ENCODE measurements at places on chromosomes 12 and 14.

- no peaks in the 10 kb centered on the region for H3K4me1 ChIP-seq
- DNase-seq: no peak
- no peak overlapping the region for H3K27ac ChIP-seq
- no peaks in the 10 kb centered on the region for H3K36me3 ChIP-seq
- no peaks in the 10 kb centered on the region for H3K27me3 ChIP-seq
- no peak overlapping the region for H3K4me3 ChIP-seq
Observed at GRCh38 chr12:93972411-93973208, 175.8 kb upstream of the PLXNC1 start.

- H3K36me3 ChIP-seq: no peaks in the 10 kb centered on the region
- H3K27ac ChIP-seq: no peak overlapping the region
- H3K4me1 ChIP-seq: no peaks in the 10 kb centered on the region
Observed at GRCh38 chr12:57046947-57047890, 2.7 kb downstream of the MYO1A start.

DNA sequence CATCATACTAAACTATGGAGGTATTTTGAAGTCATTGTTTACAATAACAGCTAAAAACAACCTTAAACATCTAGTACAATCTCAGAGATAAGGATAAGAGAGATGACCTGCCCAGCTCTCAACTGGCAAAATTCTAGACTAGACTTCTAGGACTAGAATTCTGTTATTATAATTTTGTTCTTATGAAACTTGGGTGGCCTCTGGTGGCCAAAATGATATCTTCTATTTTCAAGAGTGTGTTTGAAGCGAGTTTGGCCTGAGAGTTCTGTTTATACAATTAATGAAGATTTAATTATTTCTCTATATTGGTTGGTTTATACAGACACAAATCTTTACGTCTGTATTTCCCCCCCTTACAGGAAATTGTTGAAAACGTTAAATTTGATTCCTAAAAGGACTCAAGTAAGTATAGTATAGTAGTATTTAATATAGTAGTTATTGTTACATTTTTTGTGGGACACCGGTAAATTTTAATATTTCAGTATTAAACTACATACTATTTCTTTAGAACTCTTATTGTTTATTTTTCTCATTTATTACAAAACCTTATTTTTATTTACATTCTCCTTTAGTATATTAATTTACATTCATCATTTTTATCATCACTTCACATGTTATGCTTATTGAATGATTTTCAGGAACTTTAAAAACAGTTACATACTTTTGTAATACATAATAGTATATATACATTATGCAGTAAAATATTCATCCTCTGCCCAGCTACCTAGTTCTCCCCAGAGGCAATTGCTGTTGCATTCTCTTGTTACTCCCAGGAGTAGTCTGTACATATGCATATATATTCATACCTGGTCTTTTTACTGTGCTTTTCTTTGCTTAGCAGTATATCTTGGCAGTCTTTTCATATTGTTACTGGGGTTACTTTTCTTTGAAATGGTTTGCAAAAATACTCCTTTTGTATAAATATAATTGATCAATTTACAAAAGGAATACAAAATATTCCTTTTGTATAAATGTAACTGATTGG is 6.6 kb downstream of the PPHLN1 start:
- H3K4me3 ChIP-seq: no peak overlapping the region
- peaks cover under 1% of the 10 kb centered on the region for H3K4me1 ChIP-seq
- no peaks in the 10 kb centered on the region for H3K36me3 ChIP-seq
- DNase-seq: no peak

GRCh38 chr12:41074473-41074769 is 113.7 kb upstream of the PDZRN4 start:
- H3K36me3 ChIP-seq: no peaks in the 10 kb centered on the region
- H3K27me3 ChIP-seq: no peaks in the 10 kb centered on the region
- H3K4me1 ChIP-seq: no peaks in the 10 kb centered on the region
- H3K4me3 ChIP-seq: no peak overlapping the region
- H3K27ac ChIP-seq: no peak overlapping the region

DNA sequence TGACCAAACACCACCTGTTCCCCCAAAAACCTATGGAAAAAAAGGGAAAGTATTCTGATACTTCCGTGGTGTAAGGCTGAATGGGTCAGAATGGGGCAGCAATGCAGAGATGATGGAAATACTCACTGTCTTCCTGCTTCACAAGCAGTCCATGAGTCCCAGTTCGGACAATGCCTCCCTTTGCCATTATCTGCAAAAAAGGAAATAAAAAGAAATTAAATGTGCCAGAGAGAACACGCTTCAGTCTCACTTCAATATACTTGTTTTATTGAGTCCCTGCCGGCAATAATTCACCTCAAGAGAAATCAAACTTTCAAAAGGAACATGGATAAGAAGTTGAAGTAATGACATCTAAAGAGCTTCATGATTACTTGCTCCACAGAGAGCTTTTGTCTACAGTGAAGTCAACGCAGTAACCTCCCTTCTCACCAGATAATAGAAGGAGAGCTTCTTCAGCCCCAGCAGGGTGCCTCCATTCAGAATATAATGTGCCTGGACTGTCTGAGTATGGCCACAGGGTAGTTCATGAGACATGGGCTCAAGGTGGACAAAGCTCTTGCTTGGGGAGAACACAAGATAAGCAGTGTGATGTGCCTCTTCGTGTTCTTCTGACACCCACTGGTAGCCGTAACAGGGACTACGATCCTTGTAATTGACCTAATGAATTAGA is 14.6 kb downstream of the A2M start:
- peaks cover 7% of the 10 kb centered on the region for H3K36me3 ChIP-seq
- H3K4me3 ChIP-seq: no peak overlapping the region
- DNase-seq: no peak
- no peak overlapping the region for H3K27ac ChIP-seq

DNA sequence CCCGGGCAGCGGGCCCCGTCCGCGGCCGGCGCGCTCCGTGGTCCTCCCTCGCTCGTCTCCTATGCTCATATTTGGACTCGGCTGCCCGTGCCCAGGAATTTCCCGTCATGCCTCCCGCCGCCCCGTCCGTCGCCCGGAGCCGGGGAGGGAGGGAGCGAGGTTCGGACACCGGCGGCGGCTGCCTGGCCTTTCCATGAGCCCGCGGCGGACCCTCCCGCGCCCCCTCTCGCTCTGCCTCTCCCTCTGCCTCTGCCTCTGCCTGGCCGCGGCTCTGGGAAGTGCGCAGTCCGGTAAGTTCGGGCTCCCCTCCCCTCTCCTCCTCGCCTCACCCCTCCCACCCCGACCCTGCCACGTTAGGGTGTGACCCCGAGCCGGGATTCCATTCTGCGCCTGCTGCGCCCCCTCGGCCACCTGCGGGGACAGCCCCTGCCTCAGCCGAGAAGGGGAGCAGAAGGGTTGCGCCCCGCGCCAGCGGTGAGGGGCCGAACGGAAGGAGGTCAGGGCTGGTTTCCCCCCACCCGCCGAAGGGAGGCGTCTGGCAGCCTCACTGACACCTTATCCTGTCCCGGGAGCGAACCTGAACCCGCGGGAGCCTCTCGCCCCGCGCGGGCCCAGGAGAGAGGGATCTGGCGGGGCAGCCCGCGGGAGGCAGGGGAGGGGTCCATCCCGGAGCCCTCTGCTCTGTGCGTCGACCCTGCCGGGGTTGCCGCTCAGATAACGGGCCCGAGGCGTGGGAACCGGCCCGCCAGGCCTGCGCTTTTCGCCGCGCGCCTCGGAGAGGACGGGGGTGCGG is at the start of gene MSRB3:
Gene MSRB3, plus strand, starts transcription at position 108 of the 793 bp plus-strand sequence. CDS start 29,897 bp downstream, outside the sequence.
- no peaks in the 10 kb centered on the region for H3K4me1 ChIP-seq
- no peaks in the 10 kb centered on the region for H3K27me3 ChIP-seq
- DNase-seq: peak; percentile 69
- H3K27ac ChIP-seq: peak within 1 kb of the TSS; percentile 97
- no peaks in the 10 kb centered on the region for H3K36me3 ChIP-seq

DNA sequence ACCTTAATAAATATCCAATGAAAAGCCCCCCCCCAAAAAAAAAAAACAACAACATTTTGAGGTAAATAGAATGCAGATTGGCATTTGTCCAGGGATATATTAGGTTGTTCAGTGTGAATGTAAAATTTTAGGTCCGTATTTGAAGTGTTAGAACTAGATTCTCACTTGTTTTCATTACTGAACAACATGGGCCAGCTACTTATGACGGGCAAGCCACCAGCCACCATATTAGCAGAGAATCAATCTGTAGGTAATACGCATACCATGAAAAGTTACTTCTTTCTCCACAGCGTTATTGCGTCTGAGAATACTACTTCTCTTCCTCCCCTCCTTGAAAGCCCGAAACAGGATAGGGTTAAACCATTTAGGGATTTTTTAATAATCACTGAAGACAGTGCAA is 5.4 kb downstream of the FLRT2 start:
- H3K4me3 ChIP-seq: peak overlapping the region; percentile 62
- no peaks in the 10 kb centered on the region for H3K4me1 ChIP-seq
- DNase-seq: no peak

DNA sequence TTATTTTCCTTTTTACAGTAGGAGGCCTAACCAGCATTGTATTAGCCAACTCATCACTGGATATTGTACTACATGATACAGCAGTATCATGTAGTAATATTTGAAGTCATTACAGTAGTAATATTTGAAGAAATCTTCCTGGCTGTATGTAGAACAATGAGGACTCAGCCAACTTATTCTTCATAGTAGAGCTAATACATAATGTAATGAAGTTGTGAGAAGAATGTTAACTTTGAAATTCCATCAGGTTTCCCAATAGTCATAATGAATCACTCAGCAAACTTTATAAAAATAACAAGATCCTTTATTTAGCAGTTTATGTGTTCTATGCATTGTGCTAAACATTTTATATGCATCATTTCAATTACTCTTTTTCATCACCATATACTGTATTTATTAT is 61.8 kb downstream of the LRRK2 start:
- no peak overlapping the region for H3K27ac ChIP-seq
- H3K4me1 ChIP-seq: no peaks in the 10 kb centered on the region
- H3K36me3 ChIP-seq: no peaks in the 10 kb centered on the region
- H3K4me3 ChIP-seq: no peak overlapping the region
- no peaks in the 10 kb centered on the region for H3K27me3 ChIP-seq
- no peak for DNase-seq

GRCh38 chr14:26281280-26281998 is 316.4 kb downstream of the NOVA1 start:
- no peaks in the 10 kb centered on the region for H3K36me3 ChIP-seq
- no peaks in the 10 kb centered on the region for H3K4me1 ChIP-seq
- H3K4me3 ChIP-seq: no peak overlapping the region
- H3K27ac ChIP-seq: peak overlapping the region; percentile 36
- no peak for DNase-seq

GRCh38 chr14:65961004-65961403 is 525.2 kb upstream of the CCDC196 start:
- no peaks in the 10 kb centered on the region for H3K36me3 ChIP-seq
- H3K4me3 ChIP-seq: no peak overlapping the region
- no peaks in the 10 kb centered on the region for H3K27me3 ChIP-seq
- H3K27ac ChIP-seq: no peak overlapping the region

DNA sequence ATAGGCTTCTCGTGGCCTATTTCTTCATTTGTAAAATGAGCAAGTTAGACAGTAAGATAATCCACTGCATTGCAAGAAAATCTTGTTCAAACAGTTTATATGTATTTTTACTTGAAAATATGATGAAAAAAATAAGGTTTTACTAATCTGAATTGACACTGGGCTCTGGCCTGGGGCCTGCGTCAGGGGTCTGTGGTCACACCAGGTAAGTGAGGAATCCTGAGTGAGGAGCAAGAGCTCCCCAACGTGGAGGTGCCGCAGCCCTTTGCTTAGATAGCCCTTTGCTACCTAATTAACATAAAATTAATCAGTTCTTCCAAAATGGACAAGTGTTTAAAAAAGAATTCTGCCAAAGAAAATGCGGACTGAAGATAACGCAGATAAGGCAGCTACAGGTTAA is 39.1 kb upstream of the STAB2 start:
- H3K36me3 ChIP-seq: no peaks in the 10 kb centered on the region
- no peaks in the 10 kb centered on the region for H3K4me1 ChIP-seq
- H3K4me3 ChIP-seq: no peak overlapping the region
- H3K27ac ChIP-seq: no peak overlapping the region
- no peak for DNase-seq
- H3K27me3 ChIP-seq: peaks cover 3% of the 10 kb centered on the region

DNA sequence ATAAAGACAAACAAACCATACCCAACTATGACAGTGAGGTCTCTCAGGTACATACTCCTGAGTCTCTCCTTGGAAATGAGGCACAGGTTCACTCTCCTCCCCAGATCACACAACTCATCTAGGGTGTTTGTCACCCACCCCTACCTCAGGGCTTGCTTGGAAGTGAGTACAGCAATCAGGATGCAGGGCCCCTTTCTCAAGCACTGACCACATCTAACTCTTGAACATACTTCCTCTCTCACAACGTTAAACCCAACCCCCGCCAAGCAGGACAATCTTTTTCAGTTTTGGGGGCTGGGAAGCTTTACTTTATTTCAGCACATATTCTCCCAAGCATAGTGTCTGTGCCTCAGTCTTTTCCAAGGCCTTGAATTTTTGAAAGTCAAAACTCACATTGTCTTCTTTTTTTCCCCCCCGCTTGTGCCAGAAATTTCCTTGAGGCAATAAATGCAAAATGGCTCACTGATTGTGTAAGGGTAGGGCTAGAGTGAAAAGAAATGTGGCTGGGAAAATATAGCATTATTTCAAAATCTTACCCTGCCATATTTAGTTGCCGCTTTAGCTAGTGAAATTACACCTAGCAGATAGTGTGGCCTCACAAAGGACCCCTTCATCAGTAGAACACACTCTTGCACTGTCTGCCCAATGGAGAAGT is 2.4 kb upstream of the GPR65 start:
- no peak overlapping the region for H3K4me3 ChIP-seq
- H3K27me3 ChIP-seq: no peaks in the 10 kb centered on the region
- H3K36me3 ChIP-seq: no peaks in the 10 kb centered on the region
- no peaks in the 10 kb centered on the region for H3K4me1 ChIP-seq

DNA sequence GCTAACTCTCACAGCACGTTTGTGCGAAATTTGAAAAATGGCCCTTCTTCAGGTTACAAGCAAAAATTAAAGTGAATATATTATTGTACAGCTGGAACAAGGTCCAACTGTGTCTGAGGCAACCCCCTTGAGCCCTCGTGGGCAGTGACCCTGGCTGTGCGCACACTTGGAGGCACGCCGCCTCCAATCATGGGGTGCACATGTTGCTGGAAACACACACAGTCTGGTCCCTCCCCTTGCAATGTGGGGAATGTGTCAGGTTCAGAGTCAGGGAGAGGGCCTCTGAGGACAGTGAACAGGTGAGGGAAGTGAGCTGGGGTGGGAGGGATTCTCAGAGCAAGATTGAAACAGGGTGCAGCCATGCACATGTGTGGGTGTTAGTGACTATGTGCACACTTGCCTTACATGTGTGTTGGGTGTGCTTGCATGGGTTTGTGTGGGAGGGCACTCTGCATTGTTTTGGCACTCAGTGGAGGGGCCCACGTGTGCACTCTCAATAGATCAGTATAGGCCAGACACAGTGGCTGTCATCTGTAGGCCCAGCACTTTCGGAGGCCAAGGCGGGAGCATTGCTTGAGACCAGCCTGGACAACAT is 9.6 kb downstream of the TSPAN9 start:
- H3K4me3 ChIP-seq: no peak overlapping the region
- H3K4me1 ChIP-seq: peaks cover 15% of the 10 kb centered on the region
- H3K27ac ChIP-seq: peak overlapping the region; percentile 29
- no peaks in the 10 kb centered on the region for H3K36me3 ChIP-seq
- no peaks in the 10 kb centered on the region for H3K27me3 ChIP-seq

All from breast epithelium (tissue), 4 donors.